ENCODE measurements at places on chromosomes 1 and 21.

DNA sequence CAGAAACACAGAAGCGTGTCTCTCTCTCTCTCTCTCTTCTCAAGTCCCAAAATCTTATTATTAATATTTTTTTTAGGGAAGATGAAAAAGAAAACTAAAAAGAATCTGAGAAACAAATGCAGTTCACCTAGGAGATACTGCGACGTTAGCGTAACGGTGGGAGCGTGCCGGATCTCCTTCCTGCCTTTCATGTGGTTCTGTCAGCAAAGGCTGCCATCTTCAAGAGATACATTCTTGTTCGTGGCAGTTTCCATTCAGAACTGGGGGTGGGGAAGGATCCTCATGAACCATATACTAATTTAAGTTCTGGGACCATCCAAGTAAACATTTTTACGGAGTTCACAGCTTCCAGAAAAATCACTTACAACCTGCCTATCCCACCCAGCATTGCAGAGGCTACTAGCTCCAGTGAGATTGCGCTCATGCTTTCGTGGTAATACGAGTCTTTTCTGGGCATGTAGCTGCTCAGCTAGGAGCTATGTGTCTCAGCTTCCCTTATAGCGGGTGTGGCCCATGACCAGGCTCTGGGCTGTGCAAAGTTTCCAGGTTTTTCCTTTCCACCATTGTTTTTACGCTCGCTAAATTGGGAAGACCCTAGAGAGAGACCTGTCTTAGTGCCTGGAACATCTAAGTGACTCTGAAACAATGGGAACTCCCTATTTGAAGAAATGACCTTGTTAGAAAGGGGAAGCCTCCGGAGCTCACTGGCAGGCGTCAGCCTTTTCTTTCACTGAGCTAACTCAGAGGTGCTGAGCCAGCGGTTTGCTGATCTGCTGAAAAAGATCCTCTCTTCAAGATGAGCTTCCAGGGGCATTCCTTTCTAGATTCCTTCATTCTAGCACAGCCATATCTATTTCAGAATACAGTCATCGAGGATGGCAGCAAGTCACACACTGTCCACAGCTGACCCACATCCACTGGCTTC is 17.3 kb downstream of the SLAMF1 start:
- peak; percentile 47 for DNase-seq

DNA sequence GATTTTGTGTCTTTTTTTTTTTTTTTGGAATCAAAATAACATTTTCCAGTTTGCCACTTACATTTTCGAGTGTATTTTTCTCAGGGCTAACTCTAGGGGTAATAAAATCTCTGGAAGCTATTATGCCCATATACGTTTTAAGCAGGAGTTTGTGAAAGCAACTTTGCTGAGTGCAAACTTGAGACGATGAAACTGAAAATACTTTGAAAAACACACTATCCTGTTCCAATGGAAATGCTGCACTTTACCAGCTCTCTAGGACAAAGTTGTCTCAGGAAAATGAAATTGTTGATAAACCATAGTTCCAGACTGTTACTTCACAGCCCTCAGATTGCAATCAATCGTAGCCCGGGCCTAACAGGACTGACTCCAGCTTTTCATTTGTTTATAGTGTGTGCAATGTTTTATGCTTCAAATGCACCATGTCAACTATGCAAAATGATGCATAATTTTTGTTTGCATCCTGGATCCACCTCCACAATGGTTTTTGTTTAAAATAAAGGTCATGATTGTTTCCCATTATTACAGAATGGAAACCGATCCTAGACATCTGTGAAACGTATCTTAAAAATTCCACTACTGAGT is 220.6 kb upstream of the PKN2 start:
- DNase-seq = no peak

GRCh38 chr1:227922501-227923352 is 25.0 kb downstream of the WNT9A start:
- no peak for DNase-seq

DNA sequence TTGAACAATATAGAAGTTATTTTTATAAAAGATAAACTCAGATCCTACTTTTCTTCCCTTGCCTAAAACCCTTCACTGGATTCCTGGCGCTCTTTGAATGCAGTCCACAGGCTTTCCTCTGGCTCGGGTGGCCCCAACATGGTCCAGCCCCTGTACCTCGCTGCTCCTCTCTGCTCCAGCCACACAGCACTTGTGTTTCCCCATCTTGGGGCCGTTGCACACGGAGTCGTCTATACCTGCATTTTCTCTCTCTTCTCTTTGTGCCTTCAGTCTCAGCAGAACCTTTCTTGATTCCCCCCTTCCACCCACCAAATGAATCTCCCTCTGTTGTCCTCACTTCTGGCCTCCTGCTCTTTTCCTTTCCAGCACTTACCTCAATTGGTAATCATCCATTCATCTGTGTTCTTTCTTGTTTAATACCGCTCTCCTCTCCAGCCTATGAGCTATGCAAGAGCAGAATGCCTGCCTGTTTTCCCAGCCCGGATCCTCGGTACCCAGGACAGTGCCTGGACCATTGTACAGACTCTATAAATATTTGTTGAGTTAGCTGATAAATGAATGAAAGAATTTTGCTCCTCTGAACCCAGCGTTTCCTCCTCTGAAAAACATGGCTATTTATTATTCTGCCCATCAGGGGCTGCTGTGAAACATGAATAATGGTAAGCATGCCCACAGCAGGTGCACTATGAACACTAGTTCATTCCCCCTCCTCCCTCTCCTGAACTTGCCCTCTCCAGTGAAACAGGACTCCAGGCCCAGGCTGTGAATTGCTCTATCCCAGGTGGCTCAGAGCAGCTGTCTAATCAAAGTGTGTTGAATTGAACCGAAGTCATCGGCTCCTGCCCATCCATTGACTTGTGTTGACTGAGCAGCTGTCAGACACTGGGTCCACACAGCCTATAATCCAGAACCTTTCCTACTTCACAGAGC is 266.9 kb downstream of the PTPRU start:
- no peak for DNase-seq

- no peak for DNase-seq
These were observed 18.1 kb upstream of the FAM78B start for GRCh38 chr1:166184897-166185296.

Data from stimulated activated CD8-positive, alpha-beta memory T cell treated with anti-CD3 and anti-CD28 coated beads, Interleukin-2, amount 100 ng/mL, for 1 hour (primary cell).